Astrocyte (in vitro differentiated cells and primary cell): ENCODE measurements at places on chromosomes 6 and 20. TPM values are rescaled to one million over a fixed set of nuclear protein-coding genes. Genes with fewer than 3 reads are reported as not detected.

The TCF21 gene
- total RNA-seq = 0.52 and 0.94 TPM in 2 replicates

DNA sequence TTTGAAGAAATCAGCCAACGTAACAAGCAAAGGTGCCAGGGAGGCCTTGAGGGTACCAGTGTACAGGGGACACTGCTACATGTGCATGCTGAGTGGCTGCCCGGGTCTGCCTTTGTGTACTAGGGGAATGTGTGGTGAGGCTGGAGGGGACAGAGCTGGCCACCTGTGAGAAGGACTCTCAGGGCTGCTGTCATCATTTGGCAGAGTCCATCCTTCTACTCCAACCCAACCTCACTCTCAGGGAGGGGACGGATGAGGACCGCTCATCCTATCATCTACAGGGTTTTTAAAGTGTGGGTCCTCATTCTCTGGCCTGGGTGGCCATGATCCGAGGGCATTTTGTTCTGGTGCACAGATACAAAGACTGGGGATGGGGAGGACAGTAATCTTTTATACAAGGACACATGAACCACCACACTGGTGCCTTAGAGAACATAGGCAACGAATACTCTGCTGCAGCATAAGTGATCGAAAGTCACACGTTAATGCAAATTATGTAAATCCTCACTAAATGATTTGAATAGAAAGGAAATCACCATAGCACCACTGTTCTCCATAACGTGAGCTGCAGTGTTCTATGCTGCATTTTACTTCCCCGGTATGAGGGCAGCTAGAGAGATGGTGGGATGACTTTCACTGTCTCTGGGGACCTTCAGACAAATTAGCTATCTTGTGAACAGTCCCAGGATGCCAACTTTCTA, 181.4 kb downstream of the GMPR start:
- DNase-seq = no peak

- peak; percentile 29 for DNase-seq
Observed at GRCh38 chr6:77876300-77876699, 223.5 kb downstream of the MEI4 start.

The KIAA0408 gene
- 17.5 and 19.6 TPM in 2 replicates for total RNA-seq

GRCh38 chr6:160128125-160128683, 6.6 kb downstream of the SLC22A1 start:
- DNase-seq = no peak

The OPRL1 gene
- total RNA-seq = 2.8 and 3.6 TPM in 2 replicates

The VGLL2 gene
- total RNA-seq = 1.2 and 1.7 TPM in 2 replicates

- DNase-seq = peak; percentile 38
Observed at GRCh38 chr20:52312132-52312729, 120.7 kb upstream of the ZFP64 start.

DNA sequence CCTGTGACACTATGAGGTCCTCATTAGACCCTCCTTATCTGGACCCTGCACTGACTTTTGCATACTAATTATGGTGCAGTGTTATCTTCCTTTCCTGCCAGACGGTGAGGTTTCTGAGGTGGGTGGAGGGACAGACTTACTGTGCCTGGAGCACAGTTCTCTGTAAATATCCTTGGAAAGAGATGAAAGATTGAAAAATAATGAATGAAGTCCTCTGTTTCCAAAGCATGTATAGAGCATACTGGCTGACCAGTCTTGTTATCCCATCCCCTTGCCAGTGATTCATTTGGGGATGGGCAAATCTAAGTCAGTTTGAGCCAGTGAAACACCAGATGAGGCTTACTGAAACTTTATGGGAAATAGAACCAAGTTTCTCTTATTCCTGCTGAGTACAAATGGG, 152.6 kb upstream of the HDDC2 start:
- no peak for DNase-seq

GRCh38 chr20:24895431-24895830, 53.6 kb upstream of the CST7 start:
- no peak for DNase-seq

- no peak for DNase-seq
Observed at GRCh38 chr6:127859956-127860355, 40.9 kb downstream of the THEMIS start.

- DNase-seq = no peak
Observed at GRCh38 chr20:63317061-63317460, 24.1 kb downstream of the COL20A1 start.

GRCh38 chr20:45392733-45393132, 14.6 kb upstream of the TP53TG5 start:
- DNase-seq = no peak

DNA sequence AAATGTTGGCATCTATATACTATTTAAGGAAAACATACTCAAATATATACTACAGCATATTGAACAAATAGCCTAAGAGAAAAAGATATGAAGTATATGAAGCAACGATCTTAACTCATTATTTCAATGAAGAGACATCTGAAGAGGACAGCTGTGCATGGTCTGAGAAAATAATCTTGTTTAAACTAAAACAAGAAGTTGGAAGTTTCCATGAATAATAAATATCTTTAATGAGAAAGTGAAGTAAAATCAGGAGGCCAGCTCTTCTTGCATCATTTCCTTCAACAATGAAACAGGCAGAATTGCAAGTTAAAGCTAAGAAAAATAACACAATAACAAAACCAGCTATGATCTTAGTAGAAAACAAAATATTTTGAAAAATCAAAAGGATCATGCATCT, 1265.4 kb upstream of the MAP3K7 start:
- DNase-seq = no peak

DNA sequence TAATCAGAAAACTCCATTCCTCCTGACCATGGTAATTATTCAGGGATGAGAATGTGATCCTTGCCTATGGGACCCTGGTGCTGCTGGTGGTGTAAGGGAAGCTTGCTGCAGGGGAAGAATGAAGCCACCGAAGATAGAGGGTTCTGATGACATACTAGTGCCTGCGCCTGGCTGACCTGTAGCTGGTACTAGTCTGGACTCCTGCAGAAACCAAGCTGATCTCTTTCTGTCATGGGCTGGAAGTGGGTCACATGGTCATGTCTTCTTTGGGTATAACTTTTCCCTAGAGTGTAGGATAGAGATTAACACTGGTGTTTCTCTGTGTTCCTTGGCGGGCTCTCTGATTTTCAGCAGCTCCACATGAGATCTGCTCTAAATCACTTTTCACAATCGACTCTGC, 8.6 kb upstream of the SLC4A11 start:
- no peak for DNase-seq

- no peak for DNase-seq
Observed at GRCh38 chr20:52251136-52251700, 59.6 kb upstream of the ZFP64 start.

- no peak for DNase-seq
Observed at GRCh38 chr6:146944809-146945208, 259.4 kb upstream of the STXBP5 start.

The LY6G6D gene
- total RNA-seq = not detected in 2 replicates

GRCh38 chr6:42929821-42930360, 611 bp downstream of the CNPY3 start:
- peak; percentile 71 for DNase-seq

DNA sequence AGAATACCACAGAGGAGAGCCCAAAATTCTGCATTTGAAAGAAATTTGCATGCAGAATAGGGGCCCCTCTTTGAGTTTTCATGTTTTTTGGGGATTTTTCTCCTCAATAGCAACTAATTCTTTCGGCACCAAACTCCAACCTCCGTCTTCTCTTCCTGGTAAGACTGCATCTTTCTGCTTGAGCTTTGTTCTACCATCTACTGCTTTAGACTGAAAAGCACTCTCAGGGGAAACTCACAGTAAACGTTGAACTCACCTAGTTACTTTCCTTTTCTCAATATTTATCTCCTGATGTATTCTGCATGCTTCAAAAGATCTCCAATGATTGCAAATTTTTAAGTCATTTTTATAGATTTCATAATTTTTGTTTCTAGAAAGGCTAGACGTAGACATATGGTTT, 36.9 kb upstream of the HLA-DQB1 start:
- DNase-seq = no peak

The SLC29A1 gene
- total RNA-seq = 14.8 and 15.3 TPM in 2 replicates

The PXT1 gene
- total RNA-seq = 0.09 and 0.14 TPM in 2 replicates

DNA sequence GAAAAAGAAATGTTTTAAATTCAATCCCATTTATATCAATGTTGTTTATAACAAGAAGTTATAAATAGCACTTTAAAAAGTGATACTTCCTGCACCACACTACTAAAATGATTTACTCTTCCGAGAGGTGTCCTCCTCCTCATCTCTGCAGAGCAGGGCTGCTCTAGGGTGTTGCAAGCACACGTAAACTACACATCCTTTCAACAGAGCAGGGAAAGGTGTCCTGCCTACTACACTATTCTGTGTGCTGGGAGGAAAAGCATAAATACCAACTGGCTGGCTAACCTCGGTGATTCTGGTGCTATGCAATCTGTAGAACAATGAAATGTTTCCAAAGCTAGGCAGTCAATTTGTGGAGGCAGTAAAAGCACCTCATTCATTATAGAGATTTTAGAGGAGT, 89.5 kb upstream of the MAP7 start:
- DNase-seq = no peak

GRCh38 chr20:38112261-38112929, 52.7 kb downstream of the TGM2 start:
- no peak for DNase-seq
